ENCODE measurements at places on chromosomes 7 and 10.

- no peak for DNase-seq
Measured at GRCh38 chr10:26987851-26988250, 112.4 kb downstream of the ANKRD26 start.

DNA sequence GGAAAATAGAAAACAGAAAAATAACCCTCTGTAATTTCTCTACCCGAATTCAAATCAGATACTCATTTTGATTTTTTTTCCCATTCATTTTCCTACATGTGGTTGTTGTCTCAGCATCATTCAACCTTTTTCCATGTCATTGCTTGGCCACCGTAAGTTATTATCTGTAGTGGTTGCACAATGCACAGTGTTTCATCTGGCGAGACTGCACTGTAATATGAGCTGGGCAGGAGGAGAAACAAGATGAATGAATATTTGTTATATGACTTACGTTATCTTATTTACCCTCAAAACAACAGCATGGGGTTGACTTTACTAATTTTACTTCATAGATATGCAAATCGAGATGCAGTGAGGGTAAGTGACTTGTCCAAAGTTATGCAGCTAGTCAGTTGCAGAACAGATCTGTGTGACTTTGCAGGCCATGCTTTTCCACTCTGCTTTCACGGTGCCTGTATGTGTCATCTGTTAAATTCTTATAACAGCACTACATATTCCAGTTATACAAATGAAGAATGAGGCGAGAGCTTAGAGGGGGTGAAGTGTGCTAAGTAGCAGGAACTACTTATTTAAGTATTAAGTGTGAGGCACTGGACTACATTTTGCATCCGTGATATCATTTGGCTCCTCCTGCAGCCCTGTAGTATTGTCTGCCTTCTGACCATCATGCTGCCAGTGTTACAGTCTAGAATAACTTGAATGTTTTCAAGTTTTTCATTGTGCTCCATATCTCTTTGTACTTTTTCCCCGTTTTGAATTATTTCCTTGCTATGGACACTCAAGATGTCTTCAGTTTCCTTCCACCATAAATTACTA is 56.7 kb downstream of the ZMYND11 start:
- no peak for DNase-seq

DNA sequence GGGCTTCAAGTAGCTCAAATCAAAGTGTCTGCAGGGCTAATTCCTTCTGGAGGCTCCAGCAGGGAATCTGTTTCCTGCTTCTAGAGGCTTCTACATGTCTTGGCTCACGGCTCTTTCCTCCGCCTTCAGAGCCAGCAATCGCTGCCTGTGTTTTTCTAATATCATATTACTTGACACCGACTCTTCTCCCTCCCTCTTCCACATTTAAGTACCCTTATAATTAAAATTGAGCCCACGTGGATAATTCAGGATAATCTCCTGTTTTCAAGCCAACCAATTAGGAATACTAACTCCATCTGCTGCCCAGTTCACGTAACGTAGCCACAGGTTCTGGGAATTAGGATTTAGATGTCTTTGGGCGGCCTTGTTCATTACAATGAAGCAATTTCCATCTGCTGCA is 372.2 kb downstream of the DPP6 start:
- DNase-seq: no peak

GRCh38 chr7:10802526-10802925 is 171.1 kb upstream of the PHF14 start:
- DNase-seq: no peak

DNA sequence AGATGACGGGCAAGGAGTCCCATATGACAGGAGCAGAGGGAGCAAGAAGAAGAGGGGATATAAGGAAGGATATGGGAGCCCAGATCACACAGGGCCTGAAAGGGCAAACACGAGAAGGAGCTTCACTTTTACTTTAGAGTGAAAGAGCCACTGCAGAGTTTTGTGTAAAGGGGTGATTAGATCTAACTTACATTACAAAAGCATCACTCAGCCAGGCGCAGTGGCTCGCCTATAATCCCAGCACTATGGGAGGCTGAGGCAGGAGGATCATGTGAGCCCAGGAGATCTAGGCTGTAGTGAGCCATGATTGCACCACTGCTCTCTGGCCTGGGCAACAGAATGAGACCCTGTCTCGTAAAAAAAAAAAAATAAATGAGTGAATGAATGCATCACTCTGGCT is 91.1 kb downstream of the MPP7 start:
- DNase-seq: no peak

GRCh38 chr7:25348104-25348503 is 119.8 kb upstream of the NPVF start:
- DNase-seq: no peak

DNA sequence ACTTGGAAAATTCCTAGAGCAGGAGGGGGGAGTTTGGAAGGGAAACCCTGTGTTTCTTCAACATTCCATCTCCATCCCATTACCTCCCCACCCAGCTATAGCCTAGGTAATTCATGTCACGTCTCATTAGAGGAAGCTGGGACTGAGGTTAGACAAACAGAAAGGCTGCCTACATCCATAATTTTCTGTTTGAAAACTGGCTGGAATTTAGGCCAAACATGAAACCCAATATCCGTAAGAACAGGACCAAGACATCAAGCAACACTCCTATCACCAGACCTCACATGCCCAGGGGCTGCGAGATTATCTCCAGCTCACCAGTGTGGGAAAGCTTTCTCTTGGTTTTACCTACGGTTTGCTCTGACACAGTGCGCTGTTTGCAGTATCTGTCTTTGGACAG is 316.3 kb downstream of the FRMD4A start:
- DNase-seq: no peak

GRCh38 chr7:38198366-38198765 is 20.3 kb downstream of the STARD3NL start:
- DNase-seq: no peak

DNA sequence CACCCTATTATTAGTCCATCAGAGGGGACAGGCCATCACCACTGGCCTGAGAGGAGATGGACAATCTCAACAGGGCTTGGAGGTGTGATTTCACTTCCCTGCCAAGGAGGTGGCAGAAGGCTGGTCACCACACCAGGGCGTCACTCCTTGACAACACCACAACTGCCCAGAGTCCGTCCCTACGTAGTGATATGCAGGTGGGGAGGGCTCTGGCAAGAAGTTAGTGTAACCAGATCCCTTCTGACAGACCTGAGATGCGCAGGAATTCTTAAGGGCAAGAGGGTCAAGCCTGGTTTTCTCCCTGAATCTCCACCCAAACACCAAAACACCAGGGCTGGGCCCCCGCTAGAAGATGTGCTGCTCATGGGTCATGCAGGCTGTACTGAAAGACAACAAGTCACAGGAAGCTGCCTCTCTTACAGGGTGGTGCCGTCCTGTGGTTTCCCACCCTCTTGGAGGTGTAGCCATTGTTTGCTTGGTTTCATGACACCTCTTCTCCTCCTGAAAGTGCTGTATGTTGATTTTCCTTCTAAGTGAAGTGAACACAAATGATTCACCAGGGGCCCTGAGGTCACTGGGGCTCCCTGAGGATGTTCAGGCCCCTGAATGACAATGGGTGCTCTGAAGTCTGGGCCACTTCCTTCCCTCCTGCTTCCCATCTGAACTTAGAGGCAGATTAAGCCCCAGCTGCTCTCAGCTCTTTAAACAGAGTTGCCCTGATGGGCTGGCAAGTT is 27.1 kb downstream of the ATXN7L1 start:
- DNase-seq: peak; percentile 87

DNA sequence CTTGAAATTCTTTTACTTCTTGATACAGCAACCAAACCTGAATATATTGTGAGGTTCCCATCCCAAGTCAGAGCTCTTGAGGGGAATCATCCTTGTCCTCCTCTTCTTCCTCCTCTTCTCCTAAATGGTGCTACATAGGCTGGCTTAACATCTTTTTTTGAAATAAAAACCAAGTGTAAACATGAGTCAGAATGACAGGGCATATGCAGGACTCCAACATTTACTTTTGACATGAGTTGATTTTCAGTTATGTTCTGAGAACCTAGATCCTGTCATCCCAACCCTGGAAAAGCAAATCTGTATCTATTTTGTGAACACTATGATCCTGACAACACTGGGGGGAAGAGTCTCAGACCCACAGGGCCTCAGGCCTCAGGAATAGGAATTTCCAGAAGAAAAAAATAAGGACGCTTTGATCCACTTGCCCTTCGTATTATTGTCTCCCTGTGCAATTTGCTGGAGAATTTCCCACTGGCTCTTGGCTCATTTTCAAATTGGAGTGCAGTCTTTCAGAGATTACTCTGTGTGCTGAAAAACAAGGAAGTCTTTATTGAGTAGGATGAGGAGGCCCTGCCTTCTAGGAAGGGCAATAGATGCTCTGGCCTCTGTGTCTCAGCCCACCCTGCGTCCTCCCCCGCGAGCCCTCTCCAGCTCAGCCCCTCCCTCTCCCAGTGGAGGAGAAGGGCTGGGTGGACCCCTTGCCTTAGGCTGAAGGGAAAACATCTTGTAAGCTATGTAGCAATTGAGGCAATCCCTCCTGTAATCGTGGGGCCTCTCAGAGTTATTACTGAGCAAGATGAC is 121.6 kb downstream of the CREB5 start:
- DNase-seq: no peak

DNA sequence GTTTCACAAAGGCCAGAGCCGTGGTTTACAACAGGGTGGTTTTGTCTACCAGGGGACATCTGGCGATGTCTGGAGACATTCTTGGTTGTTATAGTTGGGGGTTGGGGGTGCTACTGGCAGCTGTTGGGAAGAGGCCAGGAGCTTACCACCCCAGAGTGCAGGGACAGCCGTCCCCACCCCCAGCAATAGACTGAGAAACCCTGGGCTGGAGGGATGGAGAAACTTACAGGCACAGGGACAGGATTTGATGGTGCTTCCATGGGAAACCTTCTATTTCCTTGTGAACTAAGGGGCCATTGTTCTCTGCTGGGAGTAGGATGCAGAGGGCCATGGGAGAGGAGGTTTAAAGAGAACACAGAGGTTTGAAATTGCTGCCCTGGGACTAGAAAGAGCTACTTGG is 10.9 kb downstream of the ADCK2 start:
- no peak for DNase-seq

DNA sequence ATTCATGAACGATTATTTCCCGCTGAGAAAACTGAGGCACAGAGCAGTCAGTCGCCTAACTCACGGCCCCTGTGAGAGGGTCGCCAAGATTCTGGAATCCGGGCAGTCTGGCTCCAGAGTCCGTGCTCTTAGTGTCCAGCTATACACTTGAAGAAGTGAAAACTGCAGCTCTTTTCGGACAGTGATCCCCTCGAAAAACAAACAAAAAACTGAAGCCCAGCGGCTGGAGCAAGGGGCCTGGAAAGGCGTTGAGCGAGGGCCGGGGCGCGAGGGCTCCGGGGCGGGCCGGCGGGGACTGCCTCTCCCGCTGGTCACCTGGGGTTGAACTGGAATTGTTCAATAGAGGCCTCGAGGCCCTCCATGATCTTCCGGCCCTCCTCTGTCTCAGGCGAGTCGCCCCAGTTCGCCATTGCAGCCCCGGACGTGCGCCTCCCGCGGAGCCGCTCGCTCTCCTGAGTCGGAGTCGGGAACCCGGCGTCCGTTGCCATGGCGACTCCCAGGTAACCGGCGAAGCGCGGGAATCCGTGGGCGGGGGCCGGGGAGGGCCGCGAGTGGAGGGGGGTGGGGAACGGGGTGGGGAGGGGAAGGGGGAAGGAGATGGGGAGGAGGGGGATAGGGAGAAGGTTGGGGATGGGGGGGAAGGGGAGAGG is 881 bp downstream of the C10orf67 start:
- peak; percentile 75 for DNase-seq

GRCh38 chr10:99467236-99467999 is 37.0 kb upstream of the GOT1 start:
- DNase-seq: no peak

DNA sequence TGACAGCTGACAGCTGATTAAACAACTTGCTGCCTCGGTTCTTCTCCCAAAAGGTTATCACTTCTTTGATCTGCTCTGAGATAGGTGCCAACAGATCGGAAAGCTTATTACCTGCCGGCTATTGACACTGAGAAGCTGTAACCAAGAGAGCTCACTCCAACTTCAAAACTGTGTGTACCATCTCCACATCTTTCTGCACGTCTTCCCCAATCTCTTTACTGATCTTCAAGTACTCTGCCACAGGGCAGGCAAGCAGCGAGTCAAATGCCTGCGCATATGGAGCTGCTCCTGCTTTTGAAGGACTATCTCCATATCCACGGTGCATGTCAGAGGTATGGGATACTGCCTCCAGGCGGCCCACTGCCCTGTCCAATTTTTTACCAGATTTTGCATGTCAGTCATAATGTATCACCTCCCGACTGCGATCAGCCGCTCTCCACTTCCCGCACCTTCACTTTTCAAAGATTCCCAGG is 352 bp upstream of the ZNF485 start:
- DNase-seq: no peak

- DNase-seq: no peak
Measured at GRCh38 chr7:41110186-41110585, 592.7 kb downstream of the INHBA start.

DNA sequence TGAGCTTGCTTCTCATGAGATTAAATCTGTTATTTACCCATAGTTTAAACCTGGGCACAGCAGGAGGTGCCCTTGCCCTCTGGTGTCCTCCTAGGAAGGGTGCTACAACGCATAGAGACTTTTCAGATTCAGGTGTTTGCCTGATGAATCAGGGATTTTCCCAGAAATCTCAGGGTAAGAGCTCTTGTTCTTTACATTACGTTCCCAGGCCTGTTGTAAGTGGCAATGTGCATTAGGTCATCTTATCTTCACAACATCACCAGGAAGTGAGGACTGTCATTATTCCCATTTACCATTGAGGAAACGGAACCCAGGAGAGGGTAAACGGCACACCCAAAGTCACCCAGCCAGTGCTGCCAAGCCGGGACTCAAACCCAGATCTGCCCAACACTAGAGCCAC is 73.0 kb downstream of the NHLRC2 start:
- DNase-seq: no peak

- DNase-seq: peak; percentile 19
Measured at GRCh38 chr7:45106-46090, 147.0 kb upstream of the FAM20C start.

GRCh38 chr7:111753968-111754367 is 191.7 kb upstream of the IMMP2L start:
- DNase-seq: no peak

GRCh38 chr10:121899727-121900126 is 28.1 kb downstream of the ATE1 start:
- no peak for DNase-seq

- no peak for DNase-seq
Measured at GRCh38 chr10:60883187-60883586, 60.8 kb downstream of the RHOBTB1 start.

GRCh38 chr10:58384544-58384998 is 639 bp upstream of the TFAM start:
- DNase-seq: no peak

- no peak for DNase-seq
Measured at GRCh38 chr10:28008054-28008453, 9.2 kb upstream of the ODAD2 start.

GRCh38 chr7:33824911-33825459 is 80.4 kb upstream of the BMPER start:
- no peak for DNase-seq

DNA sequence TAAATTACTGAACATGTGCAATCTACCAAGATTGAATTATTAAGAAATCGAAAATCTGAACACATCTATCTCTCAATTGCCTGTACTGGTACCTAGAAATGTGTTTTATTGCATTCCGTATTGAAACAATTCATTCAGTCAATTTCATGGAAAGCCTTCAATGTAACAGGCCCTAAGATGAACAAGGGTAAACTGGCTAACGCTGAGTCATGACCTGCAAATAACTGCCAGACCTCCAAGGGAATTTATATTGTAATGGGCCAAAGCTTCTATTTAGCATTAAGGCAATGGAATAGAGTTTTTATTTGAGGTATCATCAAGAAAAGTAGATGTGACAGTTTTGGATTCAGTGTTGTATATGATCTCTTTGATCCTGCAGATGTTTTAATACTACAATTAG is 49.9 kb upstream of the CD36 start:
- no peak for DNase-seq

Data from activated CD4-positive, alpha-beta memory T cell treated with anti-CD3 and anti-CD28 coated beads for 36 hours (primary cell).